ENCODE measurements at places on chromosomes 7 and 10.

- no peak for DNase-seq
Observed at GRCh38 chr10:132445516-132446194, 48.7 kb downstream of the PWWP2B start.

DNA sequence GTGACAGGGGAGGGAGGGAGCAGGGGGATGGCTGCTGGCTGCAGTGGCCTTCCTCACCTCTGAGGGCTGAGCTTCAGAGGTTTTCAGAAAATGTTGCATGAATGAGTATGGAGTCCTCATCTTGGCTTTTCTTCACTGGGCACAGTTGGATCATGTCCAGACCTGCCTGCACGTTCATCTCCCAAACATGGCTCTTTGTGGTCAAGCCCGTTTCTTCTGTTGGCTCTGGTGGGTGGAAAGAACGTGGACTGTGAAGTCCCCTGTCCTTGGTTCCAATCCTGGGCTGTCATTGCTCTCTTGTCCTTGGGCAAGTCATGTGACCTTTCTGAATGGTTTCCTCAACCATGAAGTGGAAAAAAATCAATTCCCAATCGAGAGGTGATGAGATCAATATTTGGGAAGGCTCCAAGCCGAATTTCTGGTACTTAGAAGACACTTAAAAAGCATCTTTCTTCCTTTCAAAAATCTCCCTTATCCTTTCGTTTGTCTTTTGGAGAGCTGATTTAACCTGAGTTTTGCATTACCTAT is 34.5 kb downstream of the TSPAN14 start:
- peak; percentile 58 for DNase-seq

- peak; percentile 36 for DNase-seq
Observed at GRCh38 chr7:54543051-54543488, 895 bp downstream of the VSTM2A start.

DNA sequence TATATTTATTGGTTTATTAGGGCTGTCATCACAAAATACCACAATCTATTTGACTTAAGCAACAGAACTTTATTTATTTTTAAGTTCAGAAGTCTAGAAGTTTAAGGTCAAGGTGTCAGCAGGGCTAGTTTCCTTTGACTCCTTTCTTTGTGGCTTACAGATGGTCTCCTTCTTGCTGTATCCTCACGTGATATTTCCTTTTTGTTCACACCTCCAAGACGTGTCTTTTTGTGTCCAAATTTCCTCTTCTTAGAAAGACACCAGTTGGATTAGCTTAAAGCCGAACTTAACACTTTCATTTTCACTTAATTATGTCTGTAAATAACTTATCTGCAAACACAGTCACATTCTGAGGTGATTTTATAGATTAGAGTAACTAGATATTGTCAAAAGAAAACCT is 631.4 kb upstream of the POT1 start:
- no peak for DNase-seq

DNA sequence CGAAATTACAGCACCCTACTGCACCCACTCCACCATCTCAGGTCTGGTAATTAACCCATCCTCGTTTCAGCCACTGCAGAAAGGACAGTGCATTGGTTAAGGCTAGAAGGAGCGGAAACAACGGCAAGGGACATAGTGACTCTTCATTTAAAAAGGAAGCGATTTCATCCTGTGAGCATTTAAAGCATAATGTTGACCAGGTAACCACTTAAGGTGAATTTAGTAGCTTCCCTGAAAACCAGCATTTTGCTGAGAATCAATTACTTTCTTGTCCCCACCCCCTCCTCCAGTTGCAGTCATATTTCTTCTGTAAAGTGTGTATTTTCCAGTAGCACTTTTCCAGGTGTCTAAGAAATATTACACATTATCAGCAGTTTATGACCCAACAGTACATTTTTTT is 821 bp upstream of the JAZF1 start:
- no peak for DNase-seq

DNA sequence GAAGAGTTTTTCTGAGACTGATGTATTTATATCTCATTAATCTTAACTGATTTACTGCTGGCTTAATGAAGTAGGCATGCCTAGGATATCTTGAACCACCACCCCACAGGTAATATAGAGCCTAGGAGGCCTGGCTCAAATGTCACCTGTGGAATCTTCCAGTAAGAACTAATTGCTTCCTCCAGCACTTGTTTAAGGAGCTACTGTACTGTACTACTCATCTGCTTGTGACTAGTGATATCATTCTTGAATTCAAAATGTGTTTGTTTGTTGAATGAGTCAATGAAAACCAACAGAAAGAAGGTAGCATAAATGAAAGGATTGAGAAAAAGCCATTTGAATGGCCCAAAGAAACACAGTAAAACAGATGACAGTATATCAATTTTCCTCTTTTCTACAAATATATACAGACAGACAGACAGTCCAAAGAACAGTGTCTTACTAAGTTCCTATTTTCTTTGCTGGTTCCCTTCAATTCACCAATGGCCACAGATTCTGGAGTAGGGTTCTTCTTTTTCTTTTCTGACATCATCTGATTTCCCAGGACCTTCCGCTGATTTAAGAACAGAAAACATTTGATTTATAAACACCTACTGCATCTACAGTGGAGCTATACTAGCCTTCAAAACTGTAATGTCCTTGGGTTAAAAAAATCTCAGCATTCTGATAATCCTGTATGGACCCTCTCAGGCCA is 43.7 kb upstream of the SLIT1 start:
- peak; percentile 71 for DNase-seq

DNA sequence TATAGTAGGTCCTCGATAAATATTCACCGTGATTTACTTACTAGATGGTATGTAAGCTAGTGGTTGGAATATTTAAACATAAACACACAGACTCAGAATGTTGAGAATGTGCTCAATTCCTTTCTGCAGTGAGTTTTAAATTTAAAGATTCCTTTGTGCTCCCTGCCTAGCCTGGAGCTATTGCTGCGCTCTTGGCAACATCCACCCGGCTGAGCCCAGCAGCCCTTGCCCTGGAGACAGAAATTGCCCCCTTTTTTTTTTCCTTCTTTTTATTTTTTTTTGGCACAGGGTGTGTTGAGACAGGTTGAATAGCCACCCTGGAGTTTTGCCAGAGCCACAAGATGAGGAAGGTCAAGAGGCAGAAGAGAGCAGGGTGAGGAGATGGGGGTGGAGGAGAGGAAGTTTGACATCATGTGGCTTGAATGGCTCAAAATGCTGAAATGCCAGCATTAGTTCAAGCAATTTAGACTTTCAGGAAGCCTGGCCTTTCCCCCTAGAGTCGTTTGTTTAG is 180.8 kb downstream of the PRKCQ start:
- peak; percentile 77 for DNase-seq

DNA sequence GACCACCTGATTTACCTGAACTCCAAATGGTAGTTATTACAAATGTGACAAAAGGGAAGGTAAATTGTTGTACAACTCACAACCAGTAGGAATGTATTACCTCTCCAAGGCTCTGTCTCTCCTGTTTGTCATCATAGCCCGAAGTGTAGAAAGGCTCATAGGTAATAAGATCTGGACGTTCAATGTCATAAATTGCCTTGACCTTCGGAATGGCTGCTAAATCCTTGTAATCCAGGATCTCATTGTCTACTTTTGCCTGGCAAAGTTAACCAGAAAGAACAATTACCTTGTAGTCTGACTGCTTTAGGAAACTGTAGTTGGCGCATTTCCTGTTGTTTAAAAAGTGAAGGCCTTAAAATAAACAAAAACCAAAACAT is 68.6 kb upstream of the AFAP1L2 start:
- DNase-seq = no peak

DNA sequence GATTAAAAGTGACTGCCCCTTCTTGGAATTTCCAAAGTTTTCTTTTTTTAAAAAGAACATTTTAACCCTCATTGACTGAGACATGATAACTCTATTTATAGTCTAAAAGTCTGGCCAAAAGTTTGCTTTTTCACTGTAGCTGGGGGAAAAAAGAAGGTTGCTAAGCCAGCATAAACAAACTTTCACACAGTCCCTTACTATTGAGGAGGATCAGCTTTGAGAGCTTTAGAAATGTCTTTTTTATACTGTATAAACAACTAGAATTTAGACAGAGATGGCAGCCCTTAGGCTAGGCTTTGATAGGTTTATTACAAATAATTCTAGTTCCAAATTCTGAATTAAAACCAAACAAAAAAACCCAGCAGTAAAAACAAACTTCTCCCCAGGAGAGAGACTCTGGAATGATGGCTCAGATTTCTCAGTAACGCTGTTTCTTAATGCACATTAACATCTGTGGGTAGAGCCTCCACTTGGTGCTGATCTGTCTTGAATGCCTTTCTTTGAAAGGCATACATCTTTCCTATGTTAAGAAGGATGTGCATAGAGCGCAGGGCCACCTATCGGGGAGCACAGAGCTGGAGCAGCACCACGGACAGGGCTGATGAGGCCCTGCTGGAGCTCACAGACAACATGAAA is 100.9 kb upstream of the PDLIM1 start:
- no peak for DNase-seq

GRCh38 chr10:13099144-13099665 is 758 bp upstream of the OPTN start:
- peak; percentile 66 for DNase-seq

DNA sequence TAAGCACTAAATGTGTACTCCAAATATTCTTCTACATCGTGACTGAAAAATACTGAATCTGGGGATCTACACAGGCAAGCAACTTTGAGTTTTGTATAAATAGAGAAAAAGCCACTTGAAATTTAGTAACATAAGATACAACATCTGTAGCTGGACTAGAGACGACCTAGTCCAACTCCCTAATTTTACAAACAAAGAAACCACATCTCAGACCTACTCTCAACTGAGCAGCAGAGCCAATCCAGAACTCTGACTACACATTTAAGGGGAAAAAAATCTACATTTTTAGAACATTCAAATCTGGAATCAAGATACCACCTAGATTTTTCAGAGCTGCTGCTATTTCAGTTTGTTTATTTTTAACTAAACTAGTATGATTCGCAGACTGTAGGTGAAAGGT is 88.9 kb downstream of the CABCOCO1 start:
- DNase-seq = no peak

DNA sequence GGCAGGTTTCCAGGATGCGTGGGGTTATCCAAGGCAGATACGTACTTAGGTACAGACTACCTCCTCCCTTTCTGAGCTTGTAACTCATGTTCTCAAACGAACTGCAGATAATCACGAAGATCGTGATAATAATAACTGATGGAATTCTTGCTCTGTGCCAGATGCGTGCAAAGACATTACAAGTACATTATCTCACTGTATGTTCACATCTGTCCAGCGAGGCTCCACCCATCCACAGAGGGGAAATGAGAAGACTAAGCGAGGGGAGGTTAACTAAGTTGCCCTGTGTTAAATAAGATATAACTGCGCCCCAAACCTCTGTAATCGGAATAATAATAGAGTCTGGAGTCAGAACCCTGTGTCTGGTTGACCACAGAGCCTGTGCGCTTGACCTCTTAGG is 1.9 kb downstream of the GALNT17 start:
- no peak for DNase-seq

- DNase-seq = peak; percentile 55
Observed at GRCh38 chr10:124917428-124918190, 24.3 kb upstream of the ZRANB1 start.

GRCh38 chr7:141460781-141461715 is 90.2 kb upstream of the AGK start:
- DNase-seq = no peak

GRCh38 chr7:36742911-36743775 is 18.8 kb upstream of the AOAH start:
- DNase-seq = no peak

DNA sequence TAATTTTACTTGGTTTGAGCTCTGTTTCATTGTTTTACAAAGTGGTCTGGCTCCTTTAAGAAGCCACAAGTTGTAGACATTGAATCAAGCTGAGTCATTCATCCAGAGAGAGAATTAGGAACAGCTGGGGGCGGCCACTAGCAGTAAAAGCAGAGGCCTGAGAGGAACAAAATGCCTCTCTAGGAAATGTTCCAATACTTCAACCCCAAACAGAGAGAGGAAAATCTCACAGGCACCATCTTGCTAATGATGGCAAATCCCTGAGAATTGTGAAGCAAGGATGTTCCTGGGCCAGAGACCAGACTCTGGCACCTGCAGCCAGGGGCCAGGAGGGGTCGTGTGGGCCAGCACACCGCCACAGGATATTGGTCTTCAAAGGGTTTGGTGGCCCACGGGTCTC is 26.5 kb upstream of the TRIL start:
- peak; percentile 71 for DNase-seq

GRCh38 chr10:118904286-118904685 is 125.2 kb upstream of the NANOS1 start:
- no peak for DNase-seq

DNA sequence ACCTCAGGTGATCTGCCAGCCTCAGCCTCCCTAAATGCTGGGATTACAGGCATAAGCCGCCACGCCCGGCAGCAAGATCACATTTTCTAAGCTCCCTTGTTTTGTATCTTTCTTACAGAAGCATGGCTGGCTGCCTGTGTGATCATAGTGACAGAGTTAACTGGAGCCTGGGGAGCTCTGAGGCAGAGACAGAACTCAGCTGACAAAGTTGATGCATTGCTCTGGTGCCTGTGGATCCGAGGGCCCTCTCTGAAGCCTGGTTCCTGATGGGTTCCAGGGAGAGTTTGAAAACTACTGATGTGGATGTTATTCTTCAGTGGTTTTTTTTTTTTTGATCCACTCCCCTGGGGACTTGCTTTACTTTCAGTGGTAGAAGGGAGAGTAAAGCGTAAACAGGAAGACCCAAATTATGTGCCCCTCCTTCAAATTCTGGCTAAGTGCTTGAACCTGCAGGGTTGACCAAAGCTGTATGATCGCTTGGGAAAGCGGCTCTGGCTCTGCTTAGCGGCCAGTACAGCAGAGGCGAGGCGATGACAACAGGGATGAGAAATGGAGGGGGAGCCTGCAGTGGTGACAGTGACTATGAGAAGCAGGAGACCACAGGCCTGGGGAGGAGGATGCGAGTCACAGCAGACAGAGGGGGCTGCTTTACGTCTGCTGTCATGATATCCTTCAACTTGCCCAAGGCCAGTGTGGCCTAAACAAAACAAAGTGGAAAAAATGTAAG is 6.8 kb upstream of the EFCAB10 start:
- DNase-seq = peak; percentile 3

DNA sequence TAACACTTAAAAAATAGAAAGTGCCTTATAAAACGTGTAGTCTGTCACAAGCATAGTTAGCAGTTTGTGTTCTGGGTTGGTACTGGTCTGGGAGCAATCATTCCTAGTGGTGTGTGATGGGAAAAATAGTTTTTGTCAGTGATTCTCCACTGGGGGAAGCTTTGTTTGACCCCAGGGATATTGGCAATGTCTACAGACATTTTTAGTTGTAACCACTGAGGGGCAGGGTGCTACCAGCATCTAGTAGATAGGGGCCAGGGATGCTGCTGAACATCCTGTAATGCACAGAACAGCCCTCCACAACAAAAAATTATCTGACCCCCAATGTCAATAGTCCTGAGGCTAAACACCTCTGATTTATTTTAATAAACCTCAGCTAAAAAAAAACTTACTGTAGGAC is 51.6 kb upstream of the CREB5 start:
- no peak for DNase-seq

DNA sequence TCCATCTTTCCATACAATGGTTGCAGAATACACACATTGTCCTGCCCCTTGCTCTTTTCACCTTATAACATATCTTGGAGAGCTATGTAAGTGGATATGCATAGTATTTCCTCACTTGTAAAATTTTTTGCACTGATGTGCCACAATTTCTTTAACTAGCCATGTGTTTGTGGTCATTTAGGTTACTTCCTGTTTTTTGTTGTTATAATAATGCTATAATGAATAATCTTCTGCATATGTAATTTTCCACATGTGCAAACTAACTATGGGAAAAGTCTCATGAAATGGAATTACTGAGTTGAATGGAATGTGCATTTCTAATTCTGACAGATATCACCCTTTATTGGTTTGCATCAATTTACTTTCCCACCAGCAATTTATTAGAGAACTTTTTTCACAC is 2.8 kb downstream of the TAS2R41 start:
- DNase-seq = no peak

GRCh38 chr10:128067691-128068397 is 58.4 kb downstream of the MKI67 start:
- no peak for DNase-seq

All from kidney tubule cell (primary cell).